ENCODE measurements at places on chromosomes 3 and 15.

- DNase-seq: no peak
Observed at GRCh38 chr15:85406916-85407315, 26.5 kb downstream of the AKAP13 start.

DNA sequence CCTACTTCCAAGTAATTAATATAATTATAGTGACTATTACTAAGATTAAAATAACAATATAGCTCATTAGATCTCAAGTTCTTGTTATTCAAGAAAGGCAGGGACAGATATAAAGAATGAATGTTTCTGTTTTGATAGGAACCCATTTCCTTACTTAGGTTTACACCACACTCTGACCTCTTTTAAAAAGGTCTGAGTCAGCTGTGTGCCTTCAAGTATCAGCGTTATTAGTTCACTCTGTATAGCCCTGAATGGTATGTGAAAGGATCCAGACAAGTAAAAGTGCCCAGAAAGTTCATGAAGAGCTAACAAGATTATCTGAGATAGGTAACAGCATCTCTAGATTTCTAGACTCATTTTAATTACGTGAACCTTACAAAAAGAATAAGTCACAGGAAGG lies 28.9 kb downstream of the PDCD10 start:
- no peak for DNase-seq

GRCh38 chr3:46559091-46559704 lies 6.9 kb downstream of the LRRC2 start:
- no peak for DNase-seq

DNA sequence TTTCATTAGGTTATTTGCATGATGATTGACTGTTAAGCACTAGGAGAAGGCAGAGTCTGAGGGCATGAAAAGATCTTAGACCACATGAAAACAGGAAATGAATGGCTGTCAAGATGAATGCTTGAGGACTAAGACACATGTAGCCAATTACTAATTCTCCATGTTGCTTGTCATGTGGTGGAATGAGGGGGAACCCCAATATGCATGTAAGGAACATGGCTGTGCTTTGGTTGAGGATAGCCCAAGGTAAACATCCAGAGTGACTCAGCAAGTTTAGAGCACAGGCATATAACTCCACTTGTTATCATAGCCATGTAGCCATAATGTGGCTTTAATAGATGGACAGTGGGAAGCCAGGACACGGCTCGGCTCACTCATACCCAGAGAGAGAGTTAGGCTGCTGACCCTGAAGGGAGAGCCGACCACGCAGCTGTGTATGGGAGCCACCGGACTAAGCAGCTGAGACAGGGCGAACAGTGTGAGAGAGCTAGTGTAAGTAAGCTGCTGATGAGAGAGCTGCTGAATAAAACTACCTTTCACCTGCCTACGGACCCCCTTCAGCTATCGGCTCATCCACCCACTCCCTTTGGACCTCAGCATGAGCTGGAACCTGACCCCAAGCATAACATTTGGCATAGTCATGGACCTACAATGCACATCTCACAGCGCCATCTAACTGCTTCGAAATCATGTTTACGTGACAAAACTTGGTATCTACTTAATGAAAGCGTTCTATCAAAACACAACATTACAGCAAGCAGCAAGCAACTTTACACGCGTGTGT lies 37.6 kb downstream of the ANO10 start:
- DNase-seq: no peak

DNA sequence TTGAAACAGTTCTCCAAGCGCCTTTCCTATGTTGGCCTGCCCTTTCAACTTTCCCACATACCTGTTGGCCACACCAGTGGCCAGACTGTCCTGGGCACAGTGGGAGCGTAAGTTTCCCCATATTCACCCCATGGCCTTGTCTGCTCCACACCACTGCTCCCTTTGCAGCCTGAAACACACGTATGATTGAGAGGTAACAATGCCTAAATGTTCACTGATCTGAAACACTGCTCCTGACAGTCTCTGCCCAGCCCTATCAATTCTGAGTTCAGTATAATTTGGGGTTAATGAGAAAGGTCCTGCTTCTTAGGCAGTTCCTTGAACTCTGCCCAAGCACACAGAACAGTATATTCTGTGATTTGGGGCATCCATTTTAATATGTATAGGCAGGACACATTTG lies 52.2 kb downstream of the ANXA2 start:
- DNase-seq: no peak

DNA sequence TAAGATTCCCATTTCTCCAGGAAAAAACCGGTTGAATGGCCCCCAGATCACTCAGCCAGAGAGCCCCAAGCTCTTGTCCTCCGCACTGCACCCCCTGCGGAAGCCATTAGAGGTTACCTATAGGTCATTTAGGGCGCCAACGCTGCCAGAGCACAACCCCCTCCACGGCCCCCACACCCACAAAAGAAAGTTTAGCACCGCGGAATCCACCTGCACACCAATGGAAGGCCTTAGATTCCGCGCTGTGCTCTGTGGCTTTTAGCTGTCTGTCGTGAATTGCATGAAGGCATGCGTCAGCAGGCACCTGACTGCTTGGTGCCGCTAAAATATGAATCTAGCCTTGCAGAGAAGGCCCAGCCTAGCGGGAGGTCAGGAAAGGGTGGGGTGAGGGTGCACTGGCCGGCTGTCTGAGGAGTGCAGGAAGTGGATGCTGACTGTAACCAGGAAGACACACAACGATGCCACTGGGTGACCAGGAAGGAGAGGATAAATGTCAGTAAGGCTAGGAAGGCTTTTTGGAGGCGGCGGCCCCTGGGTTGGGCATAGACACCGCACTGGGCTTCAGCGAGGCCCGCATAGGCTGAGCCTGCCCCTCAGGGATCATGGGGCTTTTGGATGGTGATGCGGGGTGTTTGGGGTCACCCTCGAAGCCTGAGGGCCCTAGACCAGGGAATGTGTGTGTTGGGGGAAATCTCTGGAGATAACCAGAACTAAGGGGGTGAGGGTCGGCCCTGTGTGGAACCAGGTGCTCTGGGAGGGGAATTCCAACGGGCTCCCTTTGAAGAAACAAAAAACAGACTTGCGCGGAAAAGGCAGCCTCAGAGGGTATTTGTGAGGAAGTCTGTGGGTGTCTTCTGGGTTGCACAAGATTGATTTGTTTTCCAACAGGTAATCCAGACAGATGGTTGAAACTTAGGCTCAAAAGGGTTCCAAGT lies 976 bp upstream of the NUP210 start:
- no peak for DNase-seq

DNA sequence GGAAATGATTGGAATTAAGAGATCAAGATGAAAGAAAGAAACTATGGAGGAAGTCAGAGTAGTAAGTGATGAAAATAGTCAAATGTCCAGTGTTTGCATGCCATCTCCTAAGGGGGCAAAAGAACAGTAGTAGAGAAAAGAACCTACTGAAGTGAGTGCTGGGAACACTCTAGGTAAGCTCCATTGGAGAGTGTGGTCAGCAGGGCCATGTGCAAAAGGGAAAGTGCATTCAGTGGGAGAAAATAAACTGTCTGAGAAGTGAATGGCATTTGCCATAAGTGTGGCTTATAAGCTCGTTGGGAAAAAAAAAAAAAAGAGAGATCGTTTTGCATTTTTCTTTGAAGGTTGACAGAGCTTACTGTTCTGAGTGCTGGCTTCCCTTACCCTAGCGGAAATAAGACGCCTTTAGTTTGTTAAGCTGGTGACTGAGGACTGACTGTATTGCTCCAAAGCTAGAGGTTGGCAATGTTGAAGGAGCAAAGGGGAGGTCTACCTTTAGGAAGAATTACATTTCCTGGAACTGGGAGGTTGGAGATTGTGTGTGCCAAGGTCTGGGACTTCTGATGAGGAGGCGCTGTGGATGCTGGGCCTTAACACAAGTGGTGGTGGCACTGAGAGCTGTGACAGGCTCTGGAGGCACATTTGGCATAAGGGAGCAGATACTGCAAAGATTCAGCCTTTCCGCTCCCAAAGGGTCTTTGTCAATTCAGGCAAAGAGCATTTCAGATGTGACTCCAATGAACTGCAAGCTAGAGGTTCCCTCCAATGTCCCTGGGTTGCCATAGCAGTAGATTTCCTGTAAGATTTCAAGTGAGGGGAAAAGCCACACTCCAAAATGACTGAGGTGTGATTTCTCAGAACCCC lies 287.8 kb upstream of the SATB1 start:
- DNase-seq: no peak

DNA sequence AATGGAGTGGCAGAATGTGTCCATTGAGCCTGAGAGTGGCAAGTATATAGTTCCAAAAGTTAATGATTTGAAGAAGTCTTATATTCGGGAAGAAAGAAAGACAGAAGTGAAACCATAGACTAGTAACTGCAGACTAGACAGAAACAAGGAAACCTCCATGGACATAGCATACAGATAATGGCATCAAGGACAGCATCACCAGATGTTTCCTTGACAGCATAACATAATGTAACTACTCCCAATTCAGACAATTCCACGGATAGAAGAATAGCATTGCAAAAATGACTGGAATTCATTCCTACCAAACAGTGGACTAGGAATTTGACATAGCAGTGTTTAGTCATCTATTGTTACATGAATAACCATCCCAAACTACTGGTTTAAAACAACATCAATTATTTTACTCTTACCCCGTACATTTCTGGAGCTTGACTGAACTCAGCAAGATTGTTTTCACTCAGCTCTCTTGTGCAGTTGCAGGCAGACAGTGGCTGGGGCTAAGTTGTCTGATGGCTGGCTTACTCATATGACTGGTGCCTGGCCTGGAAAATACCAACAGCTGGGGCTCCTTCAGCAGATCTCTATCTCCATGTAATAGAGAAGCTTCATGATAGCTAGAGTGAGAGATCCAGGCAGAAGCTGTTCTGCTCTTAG lies 109.7 kb upstream of the GADL1 start:
- DNase-seq: no peak

- peak; percentile 44 for DNase-seq
Observed at GRCh38 chr15:41811432-41812195, 16.3 kb upstream of the JMJD7 start.
